Activated naive CD8-positive, alpha-beta T cell treated with anti-CD3 and anti-CD28 coated beads, Interleukin-2, amount 10 ng/mL, durations not matched to agents 7 days and 5 days (primary cell): ENCODE measurements at places on chromosomes 3 and 15. TPM values are rescaled to one million over a fixed set of nuclear protein-coding genes. Genes with fewer than 3 reads are reported as not detected.
A peak's percentile ranks its signal among the peaks of the same experiment; 100 is the strongest.

GRCh38 chr15:62534996-62535395 lies 369.9 kb upstream of the C2CD4B start:
- H3K4me1 ChIP-seq, result no peaks in the 10 kb centered on the region
- no peaks in the 10 kb centered on the region for H3K36me3 ChIP-seq
- no peak overlapping the region for H3K27ac ChIP-seq
- H3K27me3 ChIP-seq, result peaks cover 4% of the 10 kb centered on the region
- DNase-seq, result no peak

Gene EPHB3
- total RNA-seq, result 0.25 TPM

GRCh38 chr15:83170474-83171165 lies 37.0 kb downstream of the HDGFL3 start:
- H3K27ac ChIP-seq, result no peak overlapping the region
- H3K4me1 ChIP-seq, result peaks cover 11% of the 10 kb centered on the region

DNA sequence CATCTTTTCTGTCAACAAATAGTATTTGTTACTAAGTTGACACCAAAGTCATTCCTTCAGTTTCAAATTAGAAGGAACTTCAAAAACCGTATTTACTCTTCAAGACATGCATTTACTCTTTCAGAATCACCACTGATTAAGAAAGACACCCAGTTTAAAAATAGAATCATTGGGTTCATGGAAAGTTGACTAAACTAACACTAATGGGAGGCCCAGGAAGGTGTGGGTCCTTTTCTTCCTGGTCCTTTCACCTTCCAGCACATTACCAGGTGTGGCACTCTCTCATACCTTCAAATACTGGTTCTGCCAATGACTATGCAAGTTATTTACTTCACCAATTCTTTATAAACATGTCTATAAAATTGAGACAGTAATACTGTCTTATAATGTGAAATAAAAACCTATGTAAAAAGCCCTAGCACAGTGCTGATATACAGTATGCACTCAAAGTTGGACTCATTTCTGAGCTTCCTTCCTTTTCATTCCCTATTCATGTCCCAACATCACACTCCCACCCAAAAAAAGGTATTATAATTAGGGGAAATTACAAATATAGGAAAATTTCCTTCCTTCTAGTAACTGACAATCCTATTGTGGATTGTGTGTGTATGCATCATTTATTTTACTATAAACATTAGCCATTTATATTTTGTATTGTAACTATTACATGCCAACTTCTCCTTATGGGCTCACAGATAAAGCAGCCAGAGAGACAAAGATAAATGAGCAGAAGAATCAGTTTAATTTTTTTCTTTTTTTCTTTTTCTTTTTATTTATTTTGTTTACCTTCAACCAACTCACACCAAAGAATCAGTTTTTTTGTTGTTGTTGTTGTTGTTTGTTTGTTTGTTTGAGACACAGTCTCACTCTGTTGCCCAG lies 48.9 kb downstream of the LRRFIP2 start:
- DNase-seq, result no peak
- H3K27me3 ChIP-seq, result no peaks in the 10 kb centered on the region
- peaks cover 3% of the 10 kb centered on the region for H3K4me1 ChIP-seq
- H3K36me3 ChIP-seq, result peaks cover 4% of the 10 kb centered on the region

GRCh38 chr3:127589600-127590281 lies 792 bp downstream of the TPRA1 start:
- H3K4me1 ChIP-seq, result peaks cover 22% of the 10 kb centered on the region
- H3K27me3 ChIP-seq, result no peaks in the 10 kb centered on the region
- no peaks in the 10 kb centered on the region for H3K36me3 ChIP-seq
- no peak for DNase-seq
- H3K4me3 ChIP-seq, result peak overlapping the region; percentile 94

Gene TMEM158
- not detected for total RNA-seq

- H3K4me1 ChIP-seq, result peaks cover 16% of the 10 kb centered on the region
- H3K27me3 ChIP-seq, result no peaks in the 10 kb centered on the region
- no peak for DNase-seq
- peaks cover 22% of the 10 kb centered on the region for H3K36me3 ChIP-seq
These were observed 17.1 kb downstream of the ZFAND6 start for GRCh38 chr15:80076321-80077318.

Gene MYRIP
- not detected for total RNA-seq

Gene C3orf49
- not detected for total RNA-seq

DNA sequence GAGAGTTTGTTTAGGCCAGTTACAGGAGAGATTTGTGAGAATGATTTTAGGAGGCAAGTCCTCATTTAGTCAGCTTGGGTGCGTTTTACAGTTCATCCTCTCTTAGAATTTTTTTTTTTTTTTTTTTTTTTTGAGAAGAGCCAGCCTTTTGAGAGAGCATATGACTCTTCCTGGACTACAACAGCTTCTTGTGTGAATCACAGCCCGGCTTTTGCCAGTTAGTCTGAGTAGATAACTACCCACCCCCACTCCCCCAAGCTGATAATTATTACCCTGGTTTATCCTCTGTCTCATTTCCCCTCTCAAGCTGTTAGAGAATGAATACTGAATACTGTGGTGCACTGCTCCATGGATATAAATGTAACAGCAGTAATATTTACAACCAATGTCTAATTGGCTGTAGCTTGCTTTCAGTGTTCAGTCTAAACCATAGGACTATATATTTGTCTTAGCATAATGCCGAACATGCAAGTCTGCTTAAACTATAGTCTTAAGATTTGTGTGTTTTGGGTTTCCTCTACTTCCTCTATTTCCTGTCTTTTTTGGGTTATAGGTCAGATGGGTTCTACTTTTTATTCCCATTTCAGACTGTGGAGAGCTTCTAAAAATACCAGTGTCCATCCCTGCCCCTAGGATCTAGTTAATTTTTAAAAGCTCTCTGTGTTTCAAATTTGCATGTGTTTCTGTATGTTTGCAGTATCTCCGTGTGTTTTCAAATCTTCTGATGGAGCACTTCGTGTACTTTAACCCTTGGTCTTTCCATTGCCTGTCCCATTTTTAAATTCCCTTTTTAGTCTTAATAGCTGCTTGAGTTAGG lies 8.0 kb downstream of the CHD2 start:
- peak overlapping the region; percentile 100 for H3K27ac ChIP-seq
- no peak for DNase-seq
- H3K36me3 ChIP-seq, result peaks cover 46% of the 10 kb centered on the region
- no peaks in the 10 kb centered on the region for H3K27me3 ChIP-seq
